ENCODE measurements at places on chromosomes 4 and X.

DNA sequence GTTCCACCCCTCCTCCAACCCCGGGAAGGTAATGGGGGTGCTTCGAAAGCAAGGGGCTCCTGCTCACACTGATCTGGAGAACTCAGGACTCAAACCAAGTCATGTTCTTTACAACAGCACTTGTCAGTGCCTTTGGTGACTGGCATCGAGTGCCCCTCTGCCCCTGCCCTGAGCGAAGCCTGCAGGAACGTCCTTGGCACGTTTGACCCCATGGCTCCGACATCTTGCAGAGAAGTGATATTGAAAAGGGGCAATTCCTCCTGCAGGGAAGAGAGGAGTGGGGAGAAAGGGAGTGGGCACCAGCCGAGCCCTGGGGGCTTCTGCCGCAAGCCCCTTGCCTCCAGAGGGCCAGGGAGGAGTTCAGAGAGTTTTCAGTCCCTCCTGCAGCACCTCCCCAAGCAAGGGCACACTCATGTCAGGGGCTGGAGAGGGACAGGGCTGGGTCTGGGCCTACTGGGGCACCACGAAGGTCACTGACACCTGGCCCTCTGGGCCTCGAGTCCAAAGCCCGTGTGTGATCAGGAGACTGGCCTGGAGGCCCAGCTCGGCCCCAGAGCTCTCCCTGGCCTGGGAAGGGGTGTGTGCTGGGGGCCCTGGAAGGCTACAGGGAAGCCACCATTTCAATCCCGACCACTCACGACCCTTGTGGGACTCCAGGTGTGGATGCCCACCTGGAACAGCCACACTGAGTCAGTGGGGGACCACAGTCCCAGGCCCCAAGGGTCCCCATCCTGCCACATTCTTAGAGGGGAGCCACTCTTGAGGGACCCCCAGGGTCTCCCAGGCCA lies 94.9 kb upstream of the NKX1-1 start:
- DNase-seq, result no peak

DNA sequence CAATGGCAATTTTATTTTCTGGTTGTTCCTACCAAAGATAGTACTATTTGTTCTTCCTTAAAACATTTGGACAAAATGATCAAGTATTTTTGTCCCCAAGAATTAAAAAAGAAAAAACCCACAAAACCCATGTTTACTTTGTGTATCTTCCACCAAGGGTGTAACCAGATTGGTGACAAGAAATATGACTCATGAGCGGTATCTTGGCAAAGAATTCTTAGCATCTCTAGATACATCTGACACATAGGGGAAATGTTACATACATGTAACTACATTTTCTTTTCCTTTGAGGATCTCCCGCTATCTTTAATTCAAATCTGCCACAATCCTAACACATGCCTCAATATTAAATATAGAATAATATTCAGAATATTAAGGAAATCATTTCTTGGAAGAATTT lies 78.7 kb downstream of the WDFY3 start:
- DNase-seq, result no peak

DNA sequence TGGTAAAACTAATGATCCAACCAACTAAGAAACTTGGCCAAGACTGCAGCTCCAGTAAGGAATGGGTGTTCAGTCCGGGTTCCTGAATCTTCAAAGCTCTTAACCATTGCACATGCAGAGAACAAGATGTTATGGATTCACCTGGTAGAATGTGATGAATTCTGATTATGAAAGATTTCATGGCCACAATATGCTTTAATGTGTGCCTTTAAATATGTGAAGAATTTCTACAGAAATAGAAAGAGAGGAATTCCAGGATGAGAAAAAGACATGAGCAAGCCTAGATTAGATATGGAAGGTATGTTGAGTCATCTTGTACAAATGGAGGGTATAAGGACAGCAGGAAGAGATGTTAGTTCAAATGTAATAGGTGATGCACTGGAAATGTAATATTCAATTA lies 472.2 kb upstream of the TENM3 start:
- DNase-seq, result no peak

- DNase-seq, result no peak
Observed at GRCh38 chrX:70455366-70456202, 10.9 kb downstream of the DLG3 start.

DNA sequence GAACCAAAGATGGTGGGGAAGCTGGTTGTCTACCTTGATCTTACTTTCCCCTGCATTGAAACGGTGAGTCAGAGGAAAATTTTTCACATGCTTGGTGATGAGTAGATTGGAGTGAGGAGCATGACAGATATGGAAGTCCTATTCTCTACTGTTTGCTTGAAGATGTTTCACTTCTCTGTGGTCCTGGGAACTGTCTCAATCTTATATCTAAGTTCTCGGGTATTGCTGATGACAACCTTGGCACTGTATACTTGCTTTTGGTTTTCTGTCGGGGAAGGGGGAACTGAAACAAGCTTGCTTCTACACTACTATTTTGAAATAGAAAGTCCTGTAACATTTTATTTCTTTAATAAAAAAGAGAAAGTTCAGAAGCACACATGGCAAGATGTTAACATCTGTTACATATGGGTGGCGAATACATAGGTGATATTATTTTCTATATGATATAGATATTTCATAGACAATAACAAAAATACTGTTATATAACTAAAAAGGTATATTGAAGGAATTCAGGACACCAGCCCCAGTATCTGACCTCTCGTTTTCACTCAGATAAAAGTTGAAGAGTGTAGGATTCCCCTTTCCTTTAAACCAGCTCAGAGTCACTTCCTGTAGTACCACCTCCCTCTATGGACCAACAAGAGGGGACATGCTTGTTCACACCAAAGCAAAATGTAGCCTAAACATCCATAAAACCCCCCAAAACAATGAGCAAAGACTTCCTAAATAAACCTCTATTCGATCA lies 88.8 kb downstream of the FMR1NB start:
- no peak for DNase-seq

DNA sequence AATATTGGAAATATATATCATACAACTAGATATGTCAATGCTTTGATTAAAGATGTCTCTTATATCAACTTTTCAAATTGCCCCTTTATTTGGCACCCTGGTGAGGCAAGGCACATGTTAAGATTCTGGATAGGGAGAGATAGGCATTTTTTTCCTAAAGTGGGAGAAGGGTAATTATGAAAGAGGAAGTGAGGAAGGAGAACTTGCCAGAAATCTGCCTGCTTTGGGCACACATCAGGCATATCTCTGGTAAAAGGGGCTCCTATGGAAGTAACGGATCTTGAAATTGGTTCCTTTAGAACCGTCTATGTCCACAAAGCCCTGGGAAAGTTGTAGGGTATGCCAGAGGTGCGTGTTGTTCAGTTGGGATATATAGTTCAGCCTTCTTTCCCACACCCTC lies 5.7 kb downstream of the IL15 start:
- DNase-seq, result no peak

- DNase-seq, result no peak
Observed at GRCh38 chrX:115592997-115593734, 32.2 kb downstream of the PLS3 start.

- DNase-seq, result no peak
Observed at GRCh38 chr4:67632492-67632891, 68.5 kb downstream of the UBA6 start.

- no peak for DNase-seq
Observed at GRCh38 chr4:113943863-113944262, 35.6 kb downstream of the ARSJ start.

DNA sequence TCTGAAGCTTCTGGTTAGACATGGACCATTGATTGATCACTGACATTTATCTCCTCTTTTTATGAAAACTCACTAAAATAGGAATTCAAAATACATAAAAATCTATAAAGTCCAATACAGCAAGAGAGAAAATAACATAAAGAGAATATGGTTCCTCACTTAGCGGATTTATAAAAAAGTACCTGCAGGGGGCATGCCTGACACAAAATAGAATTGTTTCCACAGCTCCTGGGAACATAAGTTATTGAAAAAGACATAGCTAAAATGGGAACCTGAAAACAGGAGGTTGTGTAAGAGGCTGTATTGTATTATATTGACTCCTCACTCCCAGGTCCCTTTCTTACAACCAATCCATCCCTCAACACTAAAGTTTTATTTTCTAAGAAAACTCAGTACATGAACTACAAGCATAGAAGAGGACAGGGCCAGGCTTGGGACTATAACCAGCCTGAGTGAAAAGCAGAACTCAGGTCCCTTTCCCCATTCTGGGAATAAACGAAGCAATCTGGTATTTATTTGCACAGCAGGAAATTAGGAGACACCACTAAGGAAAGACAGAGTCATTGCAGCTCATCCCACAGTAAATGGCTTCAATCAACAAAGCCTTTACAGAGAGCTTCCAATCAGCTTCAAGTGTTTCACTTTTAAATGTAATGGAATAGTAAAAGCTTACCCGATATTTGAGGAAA lies 121.1 kb upstream of the NDST4 start:
- DNase-seq, result no peak

- no peak for DNase-seq
Observed at GRCh38 chr4:55110131-55110530, 15.3 kb downstream of the KDR start.

GRCh38 chrX:129632443-129632842 lies 22.3 kb downstream of the APLN start:
- DNase-seq, result no peak

DNA sequence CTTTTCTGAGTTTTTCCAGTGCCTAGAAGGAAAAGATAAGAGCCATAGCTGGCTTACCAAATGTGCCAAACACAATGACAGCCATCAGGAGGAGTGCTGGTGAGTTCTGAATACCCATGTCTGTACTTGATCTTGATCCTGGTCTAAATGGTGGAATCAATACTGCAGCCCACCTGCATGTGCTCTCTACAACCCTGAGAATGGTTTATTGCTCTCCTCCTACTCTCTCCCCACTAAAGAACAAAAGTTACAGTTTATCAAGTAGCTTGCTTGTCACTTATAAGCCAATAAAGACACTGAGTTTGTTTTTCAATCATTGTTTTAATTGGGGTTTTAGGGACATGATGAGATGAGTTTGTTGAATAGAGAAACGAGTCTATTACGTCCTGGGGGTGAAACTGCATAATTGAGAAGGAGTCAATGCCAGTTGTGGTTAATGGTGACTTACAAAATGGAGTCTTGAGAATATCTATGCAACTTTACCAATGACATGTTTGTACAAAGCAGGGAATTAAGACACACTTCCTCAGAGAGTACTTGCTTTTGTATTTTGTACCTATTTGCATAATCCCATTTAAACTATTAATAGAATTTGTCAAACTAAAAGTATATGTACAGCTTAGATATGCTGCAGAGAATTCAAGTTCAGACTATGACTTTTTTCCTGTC lies 20.8 kb upstream of the CXCL3 start:
- DNase-seq, result no peak

- no peak for DNase-seq
Observed at GRCh38 chr4:128980816-128981326, 112.5 kb downstream of the SCLT1 start.

- no peak for DNase-seq
Observed at GRCh38 chr4:8841678-8842268, 29.9 kb downstream of the HMX1 start.

GRCh38 chr4:117549524-117549923 lies 464.1 kb upstream of the TRAM1L1 start:
- DNase-seq, result no peak

GRCh38 chrX:40721489-40722106 lies 13.7 kb downstream of the MED14 start:
- no peak for DNase-seq

- DNase-seq, result no peak
Observed at GRCh38 chr4:74990276-74990875, 57.5 kb downstream of the PARM1 start.

- DNase-seq, result no peak
Observed at GRCh38 chr4:14054391-14054790, 426.9 kb upstream of the BOD1L1 start.

DNA sequence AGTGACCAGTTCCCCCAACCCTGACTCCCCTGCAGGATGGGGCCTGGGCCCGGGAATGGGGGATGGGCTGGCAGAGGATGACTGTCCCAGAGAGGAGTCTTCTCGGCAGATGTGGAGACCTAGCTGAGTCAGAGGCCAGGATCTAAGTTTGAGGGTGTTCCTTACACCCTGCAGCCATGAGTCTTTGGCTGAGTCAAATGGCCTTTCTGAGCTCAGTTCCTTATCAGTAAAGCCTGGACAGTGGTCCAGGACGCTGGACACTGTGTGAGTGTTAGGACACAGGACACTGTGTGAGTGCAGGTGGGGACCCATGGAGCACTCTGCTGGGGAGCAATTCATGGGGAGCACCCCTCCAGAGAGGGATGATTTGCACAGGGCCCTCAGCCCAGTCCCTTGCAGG lies 5.0 kb downstream of the IL9R start:
- no peak for DNase-seq

DNA sequence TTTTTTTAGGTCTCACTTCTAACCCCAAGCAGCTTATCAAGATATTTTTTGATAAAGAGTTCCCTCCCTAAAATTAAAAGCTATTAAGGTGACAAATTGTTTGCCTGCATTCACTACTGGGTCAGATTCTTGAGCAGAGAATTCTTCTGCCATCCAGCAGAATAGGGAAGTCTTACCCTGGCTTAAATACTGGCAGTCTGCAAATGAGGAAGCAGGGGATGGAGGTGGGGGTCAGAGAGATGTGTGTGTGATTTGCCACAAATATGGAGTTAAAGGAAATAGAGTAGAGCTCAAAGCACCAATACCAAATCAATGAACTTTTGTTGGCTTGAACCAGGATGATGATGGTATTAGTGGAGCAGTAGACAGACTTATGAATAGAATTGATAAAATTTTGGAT lies 122.2 kb downstream of the ANXA5 start:
- DNase-seq, result no peak
